GM23338 (cell line): ENCODE measurements at places on chromosomes 1 and 21. TPM values are rescaled to one million over a fixed set of nuclear protein-coding genes. Genes with fewer than 3 reads are reported as not detected.

DNA sequence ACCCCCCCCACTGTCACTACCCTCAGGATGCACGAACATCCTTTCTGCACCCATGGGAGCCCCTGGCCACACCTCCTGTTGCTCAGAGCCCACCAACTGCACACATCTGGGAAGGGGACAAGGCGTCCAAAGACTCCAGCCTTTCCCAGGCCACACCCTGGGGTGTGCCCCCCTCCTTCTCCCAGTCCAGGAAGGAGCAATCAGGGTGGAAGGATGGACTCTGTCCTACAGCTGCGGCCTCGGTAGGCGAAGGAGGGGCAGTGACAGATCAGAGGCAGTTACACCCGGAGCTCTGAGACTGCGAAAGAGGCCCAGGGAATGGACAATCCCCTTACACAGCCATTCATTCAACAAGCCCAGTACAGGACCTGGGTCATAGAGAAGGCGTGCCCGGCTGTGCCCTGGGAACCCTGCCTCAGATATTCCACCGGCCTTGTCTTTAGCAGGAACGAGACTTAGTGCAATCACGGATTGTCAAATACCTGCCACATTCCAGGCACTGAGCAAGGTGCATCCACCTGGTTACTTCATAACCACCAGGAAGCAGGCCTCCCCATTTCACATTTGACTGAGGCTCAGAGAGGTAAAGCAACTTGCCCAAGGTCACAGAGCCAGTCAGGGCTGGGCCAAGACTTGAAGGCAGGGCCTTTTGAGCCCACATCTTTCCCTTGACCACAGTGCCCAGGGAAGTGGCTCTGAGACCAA is 9.4 kb downstream of the HSPG2 start:
- no peak overlapping the region for H3K4me3 ChIP-seq
- no peaks in the 10 kb centered on the region for H3K36me3 ChIP-seq
- no peak overlapping the region for H3K27ac ChIP-seq
- DNase-seq = no peak

GRCh38 chr1:204263254-204263910 is 49.6 kb upstream of the GOLT1A start:
- no peaks in the 10 kb centered on the region for H3K36me3 ChIP-seq
- no peak overlapping the region for H3K27ac ChIP-seq
- H3K27me3 ChIP-seq = no peaks in the 10 kb centered on the region
- DNase-seq = no peak
- H3K4me3 ChIP-seq = no peak overlapping the region

GRCh38 chr21:45228656-45229240 is 58.9 kb downstream of the POFUT2 start:
- H3K36me3 ChIP-seq = no peaks in the 10 kb centered on the region
- no peaks in the 10 kb centered on the region for H3K27me3 ChIP-seq

- H3K36me3 ChIP-seq = no peaks in the 10 kb centered on the region
- no peaks in the 10 kb centered on the region for H3K4me1 ChIP-seq
- H3K27ac ChIP-seq = no peak overlapping the region
- H3K4me3 ChIP-seq = no peak overlapping the region
- H3K27me3 ChIP-seq = no peaks in the 10 kb centered on the region
These were observed 48.5 kb upstream of the EDEM3 start for GRCh38 chr1:184803180-184803492.

GRCh38 chr1:22651941-22652856 is 837 bp upstream of the C1QB start:
- no peaks in the 10 kb centered on the region for H3K4me1 ChIP-seq
- no peaks in the 10 kb centered on the region for H3K27me3 ChIP-seq
- no peak overlapping the region for H3K4me3 ChIP-seq
- no peak for DNase-seq
- no peak overlapping the region for H3K27ac ChIP-seq
- H3K36me3 ChIP-seq = no peaks in the 10 kb centered on the region

Gene ACTL8
- total RNA-seq = 0.38 and 0.70 TPM in 2 replicates

Gene AIDA
- total RNA-seq = 103 and 132 TPM in 2 replicates

Gene CA6
- total RNA-seq = not detected in 2 replicates
